ENCODE measurements at places on chromosomes 2 and 18.
A peak's percentile ranks its signal among the peaks of the same experiment; 100 is the strongest.

DNA sequence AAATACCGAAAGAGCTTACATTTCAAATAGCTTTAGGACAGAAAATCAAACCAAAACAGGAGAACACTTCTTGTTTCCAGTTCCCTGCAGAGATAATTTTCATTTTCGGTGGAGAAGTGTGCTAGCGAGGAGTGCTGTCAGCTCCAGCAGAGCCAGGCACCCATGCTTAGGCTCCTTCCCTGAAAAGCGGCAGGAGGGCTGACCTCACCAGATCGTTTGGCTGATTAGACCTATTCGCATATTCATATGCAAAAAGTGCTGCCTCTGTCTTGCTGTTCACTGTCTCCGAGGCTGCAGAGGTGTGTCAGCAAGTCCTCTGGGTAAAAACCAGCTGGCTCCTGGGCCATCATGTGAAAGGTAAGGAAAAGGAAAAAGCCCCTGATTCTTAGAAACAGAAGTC is 225.8 kb upstream of the COPS8 start:
- no peak for DNase-seq

- no peak for DNase-seq
Measured at GRCh38 chr2:96839293-96839874, 4.4 kb downstream of the ANKRD23 start.

DNA sequence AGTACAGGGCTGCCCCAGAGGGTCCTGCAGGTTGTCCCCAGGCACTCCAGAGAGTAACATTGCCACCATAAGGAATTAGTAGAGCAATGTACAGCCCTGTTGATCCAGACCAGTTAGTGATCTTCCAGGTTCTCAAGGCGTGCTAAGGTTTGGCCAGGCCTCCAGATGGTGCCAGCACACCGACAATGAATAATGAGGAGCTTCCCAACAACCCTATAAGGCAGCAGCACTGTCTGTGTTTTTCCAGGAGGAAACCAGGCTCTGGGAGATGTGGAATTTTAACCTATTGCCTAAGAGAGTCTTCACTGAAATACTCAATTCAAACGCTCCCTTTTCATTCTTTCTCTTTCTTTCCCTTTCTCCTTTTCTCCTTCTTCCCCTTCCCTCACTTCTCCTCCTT is 122.1 kb downstream of the MGAT5 start:
- no peak for DNase-seq

- no peak for DNase-seq
Measured at GRCh38 chr2:128378231-128379020, 59.8 kb upstream of the HS6ST1 start.

- no peak for DNase-seq
Measured at GRCh38 chr2:101344137-101344536, 35.6 kb upstream of the RNF149 start.

GRCh38 chr2:47688561-47688960 is 94.4 kb upstream of the MSH6 start:
- DNase-seq, result no peak

DNA sequence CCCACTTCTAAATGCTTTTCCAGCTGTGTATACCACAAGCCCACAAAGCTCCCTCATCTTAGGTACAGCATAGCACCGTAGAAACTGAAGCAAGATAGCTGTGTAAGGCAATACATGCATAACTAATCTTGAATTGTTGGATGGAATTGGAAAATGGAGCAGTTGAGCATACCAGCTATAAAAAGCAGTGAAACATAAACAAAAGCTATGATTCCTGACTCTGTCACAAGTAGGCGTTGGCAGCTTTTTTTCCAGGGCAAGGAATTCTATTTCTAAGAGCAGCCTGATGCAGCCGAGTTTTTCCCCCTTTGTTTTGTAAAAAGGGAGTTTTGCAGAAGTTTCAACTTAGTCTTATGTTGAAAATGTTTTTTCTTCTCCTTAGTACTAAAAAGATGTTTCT is 32.4 kb downstream of the MOGAT1 start:
- DNase-seq, result peak; percentile 3

GRCh38 chr2:191701029-191701428 is 23.1 kb downstream of the NABP1 start:
- no peak for DNase-seq

DNA sequence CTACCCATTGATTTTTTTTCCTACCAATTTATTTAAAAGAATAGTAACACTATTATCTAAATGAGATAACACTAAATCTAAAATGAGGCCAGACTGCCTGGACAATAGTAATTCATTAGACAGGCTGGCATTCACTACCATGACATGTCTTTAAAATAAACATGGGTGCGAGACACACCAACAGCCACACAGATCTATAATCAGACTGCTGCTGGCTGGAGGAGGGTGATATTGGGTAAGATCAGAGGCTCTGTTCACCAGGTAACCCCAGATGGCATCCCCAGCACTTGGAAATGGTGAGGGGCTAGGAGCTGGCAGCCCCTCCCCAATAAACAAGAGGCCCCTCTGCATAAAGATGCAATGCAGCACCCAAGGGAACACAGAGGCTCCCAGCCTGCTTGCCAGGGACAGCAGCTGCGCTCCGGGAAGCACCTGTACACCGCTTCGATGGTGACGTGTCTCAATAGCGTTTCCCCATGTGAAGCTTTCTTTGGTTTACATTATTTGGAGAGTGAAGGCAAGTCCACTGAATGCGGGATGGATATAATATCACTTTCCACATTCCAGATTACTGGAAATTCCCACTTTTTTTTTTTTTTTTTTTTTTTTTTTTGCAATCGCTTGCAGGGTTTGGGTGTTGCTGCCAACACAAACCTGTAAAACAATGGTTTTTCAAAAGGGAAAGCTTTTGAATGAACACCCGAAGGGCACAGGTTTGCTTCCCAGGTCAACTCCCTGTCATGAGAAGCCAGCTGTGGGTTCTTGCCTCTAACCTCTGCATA is 159.0 kb downstream of the ZNF516 start:
- DNase-seq, result no peak

- DNase-seq, result no peak
Measured at GRCh38 chr2:170123593-170123992, 54.4 kb upstream of the MYO3B start.

DNA sequence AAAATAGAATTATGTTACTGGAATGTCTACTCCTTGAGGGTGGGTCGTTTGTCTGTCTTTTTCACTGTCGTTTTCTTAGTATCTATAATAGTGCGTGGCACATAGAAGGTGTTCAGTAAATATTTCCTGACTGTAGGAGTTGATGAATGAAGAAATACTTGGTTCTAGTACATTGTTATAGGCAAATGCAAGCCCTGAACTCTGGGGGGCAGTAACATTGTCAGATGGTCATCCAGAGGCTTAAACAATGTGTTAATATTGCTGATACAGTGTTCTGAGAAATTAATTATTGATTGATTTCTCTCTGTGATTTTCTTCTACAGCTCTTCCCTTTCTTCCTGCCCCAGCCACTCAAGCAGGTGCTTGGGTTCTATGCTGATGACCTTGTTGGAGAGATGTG is 24.4 kb upstream of the THOC1 start:
- DNase-seq, result no peak

DNA sequence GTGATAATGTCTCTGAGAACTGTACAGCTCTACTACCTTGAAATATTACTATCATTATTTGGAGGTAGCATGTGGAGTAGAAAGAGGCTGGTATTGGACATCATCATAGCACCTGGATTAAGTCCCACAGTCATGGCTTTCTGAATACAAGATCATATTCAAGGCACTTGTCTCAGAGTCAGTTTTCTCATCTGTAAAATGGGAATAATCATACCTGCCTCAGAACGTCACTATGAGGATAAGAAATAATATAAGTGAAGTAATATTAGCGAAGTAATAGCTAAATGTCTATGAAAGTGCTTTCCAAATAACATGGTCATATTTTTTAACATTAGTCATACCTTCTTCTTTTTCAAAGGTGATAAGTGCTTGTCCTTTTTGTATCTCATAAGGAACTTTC is 11.0 kb downstream of the NMI start:
- DNase-seq, result no peak

DNA sequence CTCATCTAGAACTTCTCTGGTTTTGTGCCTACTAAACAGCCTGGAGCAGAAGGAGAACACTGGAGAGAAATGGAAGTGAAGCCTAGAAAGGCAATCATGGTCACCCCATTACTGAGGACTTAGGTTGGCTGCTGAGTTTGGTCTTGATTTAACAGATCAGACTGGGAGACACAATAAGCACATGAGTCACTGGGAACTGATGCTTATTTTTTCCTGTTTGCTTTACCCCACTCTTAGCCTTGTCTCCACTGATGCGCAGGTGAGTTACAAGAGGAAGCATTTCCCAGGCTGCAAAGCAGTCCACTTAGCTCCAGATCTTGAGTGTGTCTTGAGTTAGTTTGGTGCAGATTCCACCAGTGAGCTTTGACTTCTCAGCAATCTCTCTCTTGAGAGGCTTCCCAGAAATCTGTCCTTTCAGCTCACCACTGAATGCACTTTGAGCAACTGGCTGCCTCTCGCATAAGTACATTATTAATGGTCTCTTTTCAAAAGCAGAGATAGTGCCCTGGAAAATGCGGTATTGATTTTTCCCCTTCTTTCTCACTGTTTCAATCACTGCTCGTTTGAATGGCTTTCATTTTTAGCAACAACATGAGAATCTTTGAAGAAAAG is 390.2 kb upstream of the SETBP1 start:
- DNase-seq, result no peak

- no peak for DNase-seq
Measured at GRCh38 chr2:222976521-222977061, 75.4 kb upstream of the KCNE4 start.

DNA sequence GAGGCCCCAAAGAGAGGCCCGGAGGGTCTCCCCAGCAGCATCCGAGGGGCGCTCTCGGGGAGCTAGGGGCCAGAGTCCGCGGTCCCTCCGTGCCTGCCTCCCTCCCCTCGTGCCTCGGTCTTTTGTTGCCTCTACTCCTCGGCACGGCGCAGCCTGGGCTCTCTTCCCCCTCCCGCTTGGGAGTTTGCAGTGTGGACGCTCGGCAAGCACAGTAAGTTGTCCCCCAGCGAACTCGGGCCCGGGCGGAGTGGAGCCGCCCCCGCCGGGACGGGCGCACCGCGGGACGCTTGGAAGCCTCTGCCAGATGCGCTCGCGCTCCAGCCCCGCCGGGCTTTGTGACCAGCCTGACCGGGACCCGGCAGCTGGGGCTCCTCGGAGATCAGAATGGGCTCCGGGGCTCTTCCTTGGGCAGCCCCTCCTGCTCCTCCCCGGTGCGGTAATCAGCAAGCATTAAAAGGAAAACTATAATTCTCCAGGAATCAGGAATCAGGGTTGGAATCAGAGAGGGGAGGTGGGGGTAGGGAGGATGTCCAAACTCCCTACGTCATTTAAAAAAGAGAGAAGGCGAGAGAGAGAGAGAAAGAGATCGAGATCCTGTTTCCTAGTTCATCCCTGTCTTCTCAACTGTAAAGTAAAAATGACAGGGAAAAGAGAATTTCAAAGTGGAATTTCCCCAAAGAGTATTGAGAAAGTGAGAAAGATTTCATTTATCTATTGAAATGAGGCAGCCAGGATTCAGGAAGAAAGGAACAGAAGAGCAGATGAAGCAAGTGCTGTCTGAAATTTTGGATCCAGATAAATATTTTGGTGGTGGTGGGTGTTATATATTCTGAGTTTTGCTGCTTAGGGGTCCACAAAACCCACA is 786 bp upstream of the TMEM200C start:
- no peak for DNase-seq

DNA sequence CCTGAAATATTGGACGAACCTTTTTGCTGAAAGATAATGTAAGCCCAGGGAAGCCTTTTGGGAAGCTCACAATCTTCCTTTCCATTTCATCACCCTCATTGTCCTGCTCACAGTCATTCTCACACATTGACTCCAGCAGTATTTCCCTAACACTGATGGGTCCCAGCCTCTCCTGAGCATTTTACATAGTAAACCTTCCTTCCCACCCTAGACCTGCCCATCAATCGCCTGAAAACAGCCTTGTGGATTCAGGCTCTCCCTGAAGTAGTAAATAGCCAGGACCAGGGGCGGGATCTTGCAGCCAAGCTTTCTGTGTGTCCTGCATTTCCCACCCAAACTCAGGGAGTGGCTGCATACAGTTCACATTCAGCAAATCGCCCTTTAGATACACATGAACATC is 149.9 kb downstream of the CYRIA start:
- no peak for DNase-seq

GRCh38 chr2:74364533-74365505 is 15.3 kb downstream of the DCTN1 start:
- DNase-seq, result no peak

- DNase-seq, result no peak
Measured at GRCh38 chr18:41021089-41021488, 933.9 kb upstream of the PIK3C3 start.

DNA sequence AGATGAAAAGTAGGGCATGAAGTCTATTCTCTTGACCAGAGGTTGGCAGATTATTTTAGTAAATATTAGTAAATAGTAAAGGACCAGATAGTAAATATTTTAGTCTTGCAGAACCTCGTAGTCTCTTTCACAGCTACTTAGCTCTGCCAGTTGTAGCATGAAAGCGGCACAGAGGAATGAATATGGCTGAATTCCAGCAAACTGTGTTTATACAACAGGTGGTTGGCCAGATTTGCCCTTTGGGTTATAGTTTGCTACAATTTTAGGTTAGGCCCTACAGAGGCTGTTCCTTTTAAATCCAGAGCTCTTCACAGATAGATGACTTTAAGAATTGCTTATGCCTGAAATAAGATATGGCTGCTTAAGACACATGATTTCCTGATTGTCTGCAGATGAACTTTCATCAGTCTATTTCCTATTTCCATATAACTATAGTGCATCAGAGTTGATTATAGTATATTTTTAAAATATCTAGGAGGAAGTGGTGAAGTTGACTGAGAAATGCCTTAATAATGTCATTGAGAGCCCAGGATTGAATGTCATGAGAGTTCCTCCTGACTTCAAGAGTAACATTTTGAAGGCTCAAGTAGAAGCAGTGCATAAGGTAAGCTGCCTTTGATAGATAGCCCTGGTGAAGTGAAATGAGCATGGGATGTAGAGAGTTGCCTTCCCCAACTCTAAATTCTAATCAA is 80.5 kb downstream of the TMEM185B start:
- DNase-seq, result no peak

DNA sequence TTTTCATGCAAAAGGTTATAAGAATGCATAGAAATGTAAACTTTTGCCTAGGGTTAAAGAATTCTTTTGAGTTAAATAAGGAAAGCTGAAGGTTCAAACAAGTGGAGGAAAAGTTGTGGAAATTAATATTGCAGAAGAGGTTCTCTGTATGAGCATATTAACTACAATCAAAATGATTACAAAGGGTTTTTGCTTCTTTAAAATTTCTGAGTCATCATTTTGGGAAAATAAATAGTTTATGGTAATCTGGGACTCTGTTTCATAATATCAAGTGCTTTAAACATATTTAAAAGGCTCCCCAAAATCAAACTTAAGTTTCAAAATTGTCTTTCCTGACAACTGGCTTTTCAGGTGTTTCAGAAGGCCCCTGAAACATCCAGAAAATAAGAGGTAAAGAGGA is 415.7 kb downstream of the ZNF804A start:
- DNase-seq, result no peak

DNA sequence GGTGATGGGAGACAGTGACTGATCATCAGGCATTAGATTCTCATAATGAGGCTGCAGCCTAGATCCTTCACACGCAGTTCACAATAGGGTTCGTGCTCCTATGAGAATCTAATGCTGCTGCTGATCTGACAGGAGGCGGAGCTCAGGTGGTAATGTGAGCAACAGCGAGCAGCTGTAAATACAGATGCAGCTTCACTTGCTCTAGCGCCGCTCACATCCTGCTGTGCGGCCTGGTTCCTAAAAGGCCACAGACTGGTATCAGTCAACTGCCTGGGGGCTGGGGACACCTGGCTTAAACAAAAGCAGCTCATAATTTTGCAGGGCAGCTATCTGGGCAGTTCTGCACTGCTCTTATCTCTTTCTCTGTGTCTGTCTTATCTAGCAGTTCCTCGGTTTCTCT is 20.4 kb upstream of the CD226 start:
- DNase-seq, result no peak

- DNase-seq, result no peak
Measured at GRCh38 chr2:196987649-196988364, 61.3 kb upstream of the PGAP1 start.
